HL-60 (cell line): ENCODE measurements at places on chromosomes 11 and 22.

- DNase-seq, result no peak
These were observed 10.0 kb upstream of the PKNOX2 start for GRCh38 chr11:125154378-125155099.

DNA sequence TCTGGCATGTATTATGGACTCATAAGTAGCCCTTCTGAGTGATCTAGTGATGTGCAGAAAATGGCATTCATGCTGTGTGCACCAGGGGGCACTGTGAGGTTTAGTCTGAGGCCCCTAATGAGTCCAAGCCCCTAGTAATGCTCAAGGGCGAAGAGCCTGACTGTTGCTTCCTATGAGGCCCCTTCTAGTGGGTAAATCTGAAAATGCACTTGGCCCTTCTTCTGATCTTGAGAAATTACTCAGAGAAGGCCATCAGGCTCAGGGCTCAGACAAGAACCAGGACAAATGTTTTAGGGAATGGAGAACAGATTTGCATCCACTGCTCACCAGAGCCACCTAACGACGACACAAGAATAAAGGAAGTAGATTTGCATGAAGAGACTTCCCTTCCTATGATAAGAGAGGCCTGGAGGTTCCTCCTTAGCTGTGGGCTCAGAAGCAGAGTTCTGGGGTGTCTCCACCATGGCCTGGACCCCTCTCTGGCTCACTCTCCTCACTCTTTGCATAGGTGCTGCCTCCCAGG, 75.8 kb downstream of the GGTLC2 start:
- DNase-seq, result peak; percentile 62

- no peak for DNase-seq
These were observed 3.3 kb downstream of the PLEKHA7 start for GRCh38 chr11:17010851-17011420.

- DNase-seq, result no peak
These were observed 1.4 kb downstream of the HBB start for GRCh38 chr11:5225480-5225871.

GRCh38 chr11:113189909-113190667, 124.3 kb upstream of the TTC12 start:
- no peak for DNase-seq

DNA sequence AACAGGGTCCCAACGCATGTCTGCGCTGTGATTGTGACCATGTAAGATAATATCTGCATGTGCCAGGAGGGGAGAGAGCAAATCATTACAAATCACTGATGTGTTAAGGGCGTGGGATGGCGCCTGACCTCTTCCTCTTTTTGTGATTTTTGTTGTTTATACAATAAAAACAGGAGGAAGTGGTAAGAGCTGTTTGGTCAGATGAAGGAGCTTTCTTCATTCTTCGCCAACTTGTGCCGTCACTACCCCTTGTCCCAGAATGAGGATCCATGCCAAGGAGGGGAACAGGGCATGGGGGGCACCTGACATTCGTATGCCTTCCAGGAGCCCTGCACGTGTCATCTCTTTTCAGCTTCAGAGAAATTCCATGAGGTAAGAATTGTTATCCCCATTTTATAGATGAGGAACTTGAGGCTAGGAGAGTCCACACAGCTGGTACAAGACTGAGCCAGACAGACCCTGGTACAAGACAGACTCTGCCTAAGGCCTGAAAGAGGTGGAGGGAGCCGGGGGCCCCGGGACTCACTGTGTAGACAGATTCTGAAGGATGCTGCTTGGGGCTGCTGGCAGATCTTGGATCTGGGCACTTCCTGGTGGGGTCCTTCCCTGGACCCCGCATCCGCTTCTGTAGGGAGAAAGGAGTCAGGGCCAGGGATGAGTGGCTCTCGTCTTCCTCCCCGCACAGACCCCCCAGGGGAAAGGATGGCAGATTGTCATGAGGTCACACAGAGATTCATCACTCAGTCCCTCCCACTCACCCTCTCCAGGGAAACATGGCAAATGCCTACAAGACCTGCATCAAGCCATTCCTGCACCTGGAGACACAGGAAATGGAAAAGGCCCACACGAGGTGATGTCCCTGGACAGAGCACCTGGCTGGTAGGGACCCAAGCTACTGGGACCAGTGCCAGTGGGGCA, 34.6 kb downstream of the NFAM1 start:
- DNase-seq, result no peak

DNA sequence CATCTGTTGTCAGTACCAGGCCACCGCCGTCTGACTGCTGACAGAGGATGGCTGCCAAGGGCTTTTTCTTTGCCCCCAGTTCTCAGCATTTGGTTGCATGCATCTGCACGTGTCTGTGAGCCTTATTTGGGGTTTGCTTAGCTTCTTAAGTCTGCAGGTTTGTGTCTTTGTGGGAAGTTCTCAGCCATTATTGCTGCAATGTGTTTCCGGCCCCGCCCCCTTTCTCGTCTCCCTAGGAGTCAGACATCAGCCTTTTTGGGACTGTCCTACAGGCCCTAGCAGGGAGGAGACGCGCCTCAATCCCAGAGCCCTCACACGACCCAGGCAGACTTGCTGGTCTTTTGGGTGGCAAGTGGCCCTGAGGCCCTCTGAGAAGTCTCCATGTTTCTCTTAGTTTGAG, 8.0 kb downstream of the MOB2 start:
- DNase-seq, result peak; percentile 90

DNA sequence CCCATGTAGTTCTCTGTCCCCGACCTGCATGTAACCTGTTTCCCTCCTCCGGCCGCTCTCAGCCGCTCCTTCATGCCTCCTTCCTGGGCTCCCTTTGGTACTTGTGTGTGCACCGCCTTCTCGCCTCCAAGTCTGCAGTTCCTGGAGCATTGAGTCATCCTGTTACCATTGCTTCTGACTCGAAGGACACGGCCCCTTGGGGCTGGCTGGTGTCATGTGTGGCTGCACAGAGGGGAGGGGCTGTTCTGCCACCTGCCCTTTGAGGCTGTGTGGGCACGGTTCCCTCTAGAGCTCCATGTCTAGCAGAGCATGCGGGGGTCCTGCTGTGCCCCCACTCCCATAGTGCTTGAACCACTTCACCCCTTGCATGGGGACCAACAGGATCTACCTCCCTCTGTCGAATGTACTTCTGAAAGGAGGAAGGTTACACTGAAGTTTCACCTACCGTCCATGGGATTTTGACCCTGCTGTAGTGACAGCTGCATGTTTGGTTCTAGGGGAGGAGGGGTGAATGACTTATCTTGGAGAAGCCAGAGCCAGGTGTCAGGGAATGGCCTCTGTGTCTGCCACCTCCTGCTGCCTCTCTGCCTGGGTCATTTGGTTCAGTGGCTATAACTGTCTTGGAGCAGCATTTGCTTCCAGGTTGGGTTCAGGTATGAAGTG, 39.6 kb downstream of the BCR start:
- peak; percentile 81 for DNase-seq

DNA sequence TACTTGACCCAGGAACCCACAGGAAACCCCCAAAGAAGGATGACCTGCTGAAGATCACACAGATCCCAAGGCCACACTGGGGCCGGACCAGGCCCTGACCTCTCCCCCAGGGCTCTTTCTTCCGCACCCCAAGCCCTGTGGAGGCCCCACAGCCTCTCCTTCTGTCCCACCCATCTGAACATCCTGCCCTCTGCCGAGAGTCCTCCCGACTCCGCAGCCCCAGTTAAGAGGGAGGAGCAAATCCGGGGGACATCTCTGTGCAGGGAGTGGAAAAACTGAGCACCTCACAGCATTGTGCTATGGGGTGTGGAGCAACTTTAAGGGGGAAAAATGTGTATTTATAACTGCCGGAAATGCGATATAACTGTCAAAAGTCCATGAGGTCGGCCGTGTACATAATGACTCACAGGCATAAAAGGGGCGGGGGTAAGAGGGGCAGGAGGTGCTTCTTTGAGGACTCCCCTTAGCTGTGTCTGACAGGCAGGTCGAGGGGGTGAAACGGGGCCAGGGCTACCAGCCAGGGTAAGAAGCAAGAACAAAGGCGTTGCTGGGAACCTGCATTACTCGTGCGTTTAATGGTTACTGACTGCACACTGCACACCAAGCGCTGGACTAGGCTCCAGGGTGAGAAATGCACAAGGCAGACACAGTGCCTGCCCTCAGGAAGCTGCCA, 57.2 kb downstream of the WNT11 start:
- no peak for DNase-seq

- no peak for DNase-seq
These were observed 28.2 kb downstream of the OR6Q1 start for GRCh38 chr11:58059007-58059350.
